Right ventricle myocardium superior (tissue), 1 donor: ENCODE measurements at places on chromosomes 7 and 10.

DNA sequence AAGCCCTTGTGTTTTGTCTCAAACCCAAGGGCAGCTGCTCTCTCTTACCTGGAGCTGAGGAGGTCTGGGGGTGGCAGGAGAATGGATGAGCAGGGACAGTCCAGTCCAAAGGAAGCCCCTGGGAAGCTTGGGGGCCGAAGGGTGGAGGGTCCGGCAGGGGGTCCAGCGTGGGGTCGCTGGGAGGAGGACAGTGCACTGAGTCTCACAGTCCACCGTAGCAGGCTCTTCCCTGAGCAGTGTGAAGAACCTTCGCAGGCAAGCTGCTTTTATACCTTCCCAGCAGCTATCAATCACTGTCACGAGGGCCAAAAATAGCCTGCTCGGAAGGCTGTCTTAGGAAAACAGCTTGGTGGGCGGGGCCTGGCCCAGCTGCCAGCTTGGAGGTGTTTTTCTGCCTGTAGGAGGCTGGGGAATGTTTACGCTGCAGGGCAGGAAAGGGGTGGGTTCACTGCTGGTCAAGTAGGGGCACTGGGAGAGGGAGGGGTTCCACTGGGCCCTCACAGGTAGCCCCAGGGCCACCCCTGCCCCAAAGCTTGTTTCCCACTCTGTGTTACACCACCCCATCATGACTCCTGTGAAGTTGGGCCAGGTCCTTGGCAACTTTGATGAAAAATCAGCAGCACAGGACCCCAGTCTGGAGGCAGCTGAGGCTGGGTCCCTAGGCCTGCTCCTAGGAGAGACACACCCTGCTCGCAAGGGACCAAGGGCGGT, at the start of gene DEPP1:
TSS of gene DEPP1 (minus strand) at position 240 of the 711 bp plus-strand sequence. CDS start 779 bp downstream, outside the sequence.
- peak; percentile 96 for DNase-seq

- no peak for DNase-seq
Measured at GRCh38 chr10:106436123-106436715, 728.3 kb downstream of the SORCS1 start.

DNA sequence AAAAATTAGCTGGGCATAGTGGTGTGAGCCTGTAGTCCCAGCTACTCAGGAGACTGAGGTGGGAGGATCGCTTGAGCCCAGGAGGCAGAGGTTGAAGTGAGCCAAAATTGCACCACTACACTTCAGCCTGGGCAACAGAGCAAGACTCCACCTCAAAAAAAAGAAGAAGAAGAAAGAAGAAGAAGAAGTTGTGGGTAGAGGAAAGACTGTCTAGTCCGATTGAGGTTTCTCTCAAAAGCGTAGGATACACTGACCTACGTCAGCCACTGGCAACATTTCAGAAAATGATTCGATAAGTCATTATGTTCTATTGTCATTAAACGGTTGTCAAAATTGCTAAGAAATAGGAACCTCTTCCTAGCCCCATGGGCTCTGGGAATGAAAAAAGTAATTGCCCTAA, 22.3 kb upstream of the RHBDD2 start:
- DNase-seq: no peak

DNA sequence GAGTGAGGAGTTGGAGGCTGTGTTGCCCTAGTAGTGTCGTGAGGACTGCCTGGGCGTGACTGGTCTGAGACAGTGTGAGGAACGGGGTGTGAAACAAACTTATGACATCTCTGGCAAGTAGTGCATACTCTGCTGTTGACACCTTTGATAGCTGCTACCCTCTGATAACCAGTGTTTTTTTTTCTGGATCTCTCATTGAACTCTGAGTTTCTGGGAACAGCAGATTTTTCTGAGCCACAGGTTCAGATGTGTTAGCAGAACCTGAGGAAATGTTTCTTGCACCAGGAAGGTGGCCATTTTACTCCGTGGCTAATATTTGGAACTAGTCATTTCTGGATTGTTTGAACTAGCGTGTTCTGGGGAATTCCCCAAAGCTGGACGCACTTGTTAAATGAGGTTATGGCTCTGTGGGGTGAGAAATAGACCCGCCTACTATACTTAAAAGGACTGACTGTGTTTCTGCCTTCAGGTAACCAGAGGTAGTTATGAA, 52.9 kb downstream of the AUTS2 start:
- no peak for DNase-seq

DNA sequence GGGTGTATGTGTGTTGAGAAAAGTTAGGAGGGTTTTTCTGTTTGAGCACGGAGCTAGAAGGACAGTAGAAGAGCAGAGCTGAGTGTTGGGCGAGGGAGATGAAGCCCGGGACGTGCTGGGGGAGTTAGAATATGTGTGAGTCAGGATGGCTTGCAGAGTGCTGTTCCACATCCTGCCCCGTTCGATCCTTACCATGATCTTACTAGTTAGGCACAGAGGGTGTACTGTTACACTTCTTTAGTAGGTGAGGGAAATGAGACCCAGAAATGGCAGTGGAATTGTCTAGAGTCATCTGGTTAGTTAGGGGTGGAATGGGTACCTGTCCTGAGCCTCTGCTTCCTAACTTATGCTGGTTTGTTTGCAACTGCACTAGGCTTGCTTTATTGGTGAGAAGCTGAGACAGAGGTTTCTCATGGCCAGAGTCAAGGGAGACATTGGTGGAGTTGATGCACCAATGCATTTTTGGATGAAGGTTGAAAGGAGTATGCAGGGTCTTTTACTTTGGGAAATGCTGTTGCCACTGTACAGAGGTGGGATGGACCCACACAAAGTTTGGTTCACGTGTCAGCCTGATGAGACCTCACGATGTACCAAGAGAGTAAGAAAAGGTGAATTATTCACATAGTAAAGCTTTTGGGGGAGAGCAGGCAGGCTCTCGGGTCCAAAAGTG, 42.4 kb downstream of the CCNY start:
- DNase-seq: no peak

DNA sequence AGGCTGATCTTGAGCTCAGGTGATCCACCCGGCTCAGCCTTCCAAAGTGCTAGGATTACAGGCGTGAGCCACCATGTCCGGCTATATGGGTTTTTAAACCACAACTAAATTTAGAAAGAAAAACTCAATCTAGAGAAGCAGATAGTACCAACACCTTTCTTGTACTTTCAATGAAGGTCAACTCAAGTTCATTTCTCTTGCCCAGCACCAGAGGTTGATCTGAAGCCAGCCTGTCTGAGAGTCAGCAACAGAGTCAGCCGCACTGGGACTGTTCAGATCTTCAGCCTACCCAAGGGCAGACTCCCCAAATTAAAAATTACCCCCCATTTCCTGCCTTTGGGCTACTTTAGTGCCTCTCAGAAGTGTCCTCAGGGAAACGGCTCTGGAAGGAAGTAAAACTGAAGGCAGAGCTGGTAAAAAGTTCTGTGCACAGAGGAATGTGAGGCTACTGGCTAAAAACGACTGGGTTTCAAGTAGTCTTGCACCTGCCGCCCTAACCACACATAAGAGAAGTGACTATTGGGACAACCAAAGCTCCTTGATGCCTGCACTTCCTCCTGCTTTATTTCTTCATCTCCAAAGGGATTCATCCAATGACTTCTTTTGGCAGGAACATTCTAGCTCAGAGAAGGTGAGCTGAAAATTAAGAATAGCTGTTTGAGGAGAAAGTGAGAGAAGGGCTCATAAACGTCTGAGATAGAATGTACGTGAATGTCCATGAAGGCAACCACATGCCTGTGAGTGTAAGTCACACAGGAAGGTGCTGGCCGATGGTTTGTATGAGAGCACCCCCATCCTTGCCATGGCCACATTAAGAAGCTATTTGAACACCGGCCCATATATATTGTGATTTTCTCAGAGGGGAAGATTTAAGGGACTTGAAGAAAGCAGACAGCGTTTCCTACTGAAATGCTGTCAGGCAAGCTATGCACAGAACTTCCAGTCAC, 142.4 kb upstream of the PRR15 start:
- DNase-seq: no peak
